Peyer's patch (tissue), 4 donors: ENCODE measurements at places on chromosomes 4 and X. TPM values are rescaled to one million over a fixed set of nuclear protein-coding genes. Genes with fewer than 3 reads are reported as not detected.

MAGEB1 gene
- total RNA-seq = not detected

GRCh38 chr4:53014881-53015280 lies 152.8 kb downstream of the RASL11B start:
- no peak for DNase-seq

PHOX2B gene
- total RNA-seq = not detected

GRCh38 chr4:41216294-41217019 lies 2.1 kb upstream of the APBB2 start:
- peak; percentile 85 for DNase-seq

DNA sequence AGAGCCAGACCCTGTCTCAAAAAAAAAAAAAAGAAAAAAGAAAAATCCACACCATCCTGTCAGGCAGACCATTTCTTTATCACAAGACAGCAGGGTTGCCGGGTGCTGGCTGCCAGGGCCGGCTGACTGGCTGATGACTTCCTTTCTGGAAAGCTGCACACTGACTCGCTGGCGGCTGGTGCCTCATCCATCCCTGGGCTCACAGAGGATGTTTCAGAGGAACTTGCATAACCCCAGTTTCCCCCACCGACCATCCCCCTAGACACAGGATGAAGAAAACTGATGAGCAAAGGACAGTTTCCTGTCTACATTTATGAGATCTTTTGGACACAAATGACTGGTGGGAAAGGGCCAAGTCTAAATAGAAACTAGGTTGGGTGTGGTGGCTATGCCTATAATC lies 14.1 kb downstream of the HPSE start:
- no peak for DNase-seq

BCOR gene
- 26.1 TPM for total RNA-seq

- no peak for DNase-seq
These were observed 567.6 kb upstream of the SLIT2 start for GRCh38 chr4:19684084-19684483.

DNA sequence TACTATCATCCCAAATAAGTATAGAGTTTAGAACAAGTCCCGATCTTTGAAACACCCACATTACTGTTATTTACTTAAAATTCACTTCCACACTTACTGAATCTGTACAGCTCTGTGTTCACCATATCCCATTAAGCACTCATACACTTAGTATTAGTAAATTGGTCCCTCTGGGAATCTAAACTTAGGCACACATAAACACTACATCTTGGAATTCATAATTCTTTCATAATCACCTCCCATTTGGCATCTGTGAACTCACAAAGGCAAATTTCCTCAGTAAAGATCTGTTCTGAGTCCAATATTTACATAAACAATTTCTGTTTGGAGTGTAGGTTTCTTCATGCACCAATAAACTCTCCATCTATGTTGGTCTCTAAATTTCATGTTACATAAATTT lies 52.6 kb upstream of the PPARGC1A start:
- no peak for DNase-seq

PDGFRA gene
- total RNA-seq = 51.7 TPM

DNA sequence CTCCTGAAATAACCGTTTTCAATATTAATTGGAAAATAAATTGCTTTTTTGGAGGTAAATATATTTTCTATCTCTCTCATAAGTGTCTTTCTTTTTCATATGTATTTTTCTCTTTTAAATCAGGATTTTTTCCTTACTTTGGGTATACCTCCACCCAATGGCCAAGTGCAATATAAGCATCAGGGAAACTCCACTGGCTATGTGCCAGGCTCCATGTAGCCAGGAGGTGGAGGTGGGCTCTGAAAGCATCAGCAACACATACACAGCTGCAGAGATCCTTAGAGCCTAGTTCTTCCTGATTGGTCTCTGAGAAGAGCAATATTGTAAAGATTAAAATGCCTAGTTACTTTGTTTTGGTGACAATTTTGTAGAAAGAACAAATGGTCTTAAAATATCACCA lies 3.4 kb downstream of the GABRA2 start:
- DNase-seq = no peak

BTC gene
- total RNA-seq = 3.8 TPM

GRCh38 chr4:107838861-107839565 lies 14.3 kb downstream of the SGMS2 start:
- DNase-seq = no peak

GRCh38 chrX:101203761-101204351 lies 15.7 kb upstream of the DRP2 start:
- DNase-seq = no peak

- DNase-seq = no peak
These were observed 9.5 kb downstream of the HHIP start for GRCh38 chr4:144655491-144655890.

CYSLTR1 gene
- 0.57 TPM for total RNA-seq

GRCh38 chrX:13232484-13232883 lies 87.4 kb downstream of the ATXN3L start:
- DNase-seq = no peak

GRCh38 chr4:37902738-37903693 lies 12.1 kb downstream of the TBC1D1 start:
- no peak for DNase-seq

DNA sequence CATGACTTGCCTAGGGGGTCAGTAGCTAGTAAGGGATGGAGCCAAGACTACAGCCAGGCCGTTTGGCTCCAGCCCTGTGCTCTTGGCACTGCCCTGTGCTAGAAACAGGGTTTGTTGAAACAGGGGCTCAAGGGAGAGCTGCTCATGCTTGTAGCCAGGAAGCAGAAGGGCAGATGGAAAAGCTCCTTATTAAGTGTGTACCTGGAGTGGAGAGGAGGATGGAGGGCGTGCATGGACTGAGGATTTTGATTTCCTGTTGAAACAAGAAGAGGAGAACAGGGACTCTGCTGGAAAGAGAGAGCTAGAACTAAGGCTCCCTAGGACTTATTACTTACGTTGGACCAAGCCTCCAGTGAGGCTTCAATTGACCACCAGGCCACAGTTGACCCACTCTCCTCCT lies 363.0 kb downstream of the MID1IP1 start:
- DNase-seq = no peak

NIPAL1 gene
- total RNA-seq = 26.3 TPM

- DNase-seq = no peak
These were observed 18.5 kb downstream of the DCAF8L2 start for GRCh38 chrX:27608671-27609070.

NDNF gene
- 2.9 TPM for total RNA-seq

- no peak for DNase-seq
These were observed 20.5 kb downstream of the MGST2 start for GRCh38 chr4:139686130-139686529.

GRCh38 chrX:11103751-11104150 lies 7.4 kb upstream of the HCCS start:
- DNase-seq = no peak

DNA sequence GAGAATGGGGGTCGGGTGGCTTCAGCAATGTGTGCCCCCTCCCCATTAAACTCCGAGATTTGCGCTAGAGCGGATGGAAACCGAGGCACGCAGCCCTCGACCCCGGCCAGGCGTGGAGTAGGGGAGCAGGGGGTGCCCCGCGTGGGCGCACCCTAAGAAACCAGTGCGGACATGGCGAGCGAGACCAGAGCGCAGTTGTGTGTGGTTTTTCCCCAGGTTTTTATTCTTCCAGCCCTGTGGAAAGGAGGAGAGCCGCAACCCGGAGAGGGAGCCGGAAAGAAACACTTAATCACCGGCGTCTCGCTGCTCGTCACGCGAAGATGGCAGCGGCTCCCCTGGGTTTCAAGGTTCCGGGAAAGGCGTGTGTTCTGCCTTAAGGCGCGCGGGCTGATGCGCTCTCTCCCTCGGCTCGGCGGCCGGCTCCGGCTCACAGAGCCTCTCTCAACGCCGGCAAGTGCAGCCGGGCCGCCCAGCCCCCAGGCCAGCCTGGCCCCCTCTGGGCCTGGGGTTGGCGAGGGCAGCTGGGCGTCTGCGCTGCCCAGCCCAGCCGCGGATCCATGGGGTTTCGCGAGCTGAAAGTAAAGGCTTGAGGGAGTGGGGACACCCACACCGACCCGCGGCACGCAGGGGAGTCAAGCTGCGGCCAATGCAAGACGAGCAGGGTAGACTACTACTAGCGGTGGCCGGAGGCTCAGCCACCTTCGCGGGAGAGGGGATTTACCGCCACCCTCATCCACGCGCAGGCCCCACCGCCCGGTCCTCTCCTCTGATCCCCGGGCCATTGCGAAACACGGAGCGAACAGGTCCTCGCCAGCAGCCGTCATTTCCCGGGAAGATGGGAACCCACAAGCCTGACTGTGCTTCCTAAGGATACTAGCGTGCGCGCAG lies 74.0 kb upstream of the BCOR start:
- no peak for DNase-seq

CCDC110 gene
- total RNA-seq = 0.88 TPM

- no peak for DNase-seq
These were observed 69.0 kb downstream of the KLHL13 start for GRCh38 chrX:118047446-118048186.

- DNase-seq = no peak
These were observed 686 bp downstream of the MTHFD2L start for GRCh38 chr4:74158466-74159142.

DNA sequence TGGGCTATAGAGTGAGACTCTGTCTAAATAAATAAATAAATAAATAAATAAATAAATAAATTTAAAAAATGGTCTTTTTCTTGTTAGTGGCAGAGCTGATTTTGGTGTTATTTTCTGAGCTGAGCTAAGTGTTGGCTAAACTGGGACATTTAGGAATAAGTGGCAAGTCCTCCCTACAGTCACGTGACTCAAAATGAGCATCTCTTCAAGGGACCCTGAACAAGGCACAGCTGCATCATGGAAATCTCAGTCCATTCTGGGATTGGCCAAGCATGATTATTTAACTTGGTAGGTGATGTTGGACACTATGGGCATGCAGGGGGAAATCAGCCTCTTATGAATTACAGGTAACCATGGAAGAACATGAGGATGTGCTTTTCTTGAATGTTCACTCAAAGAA lies 42.0 kb downstream of the HAND2 start:
- no peak for DNase-seq

PNMA6F gene
- total RNA-seq = not detected

DNA sequence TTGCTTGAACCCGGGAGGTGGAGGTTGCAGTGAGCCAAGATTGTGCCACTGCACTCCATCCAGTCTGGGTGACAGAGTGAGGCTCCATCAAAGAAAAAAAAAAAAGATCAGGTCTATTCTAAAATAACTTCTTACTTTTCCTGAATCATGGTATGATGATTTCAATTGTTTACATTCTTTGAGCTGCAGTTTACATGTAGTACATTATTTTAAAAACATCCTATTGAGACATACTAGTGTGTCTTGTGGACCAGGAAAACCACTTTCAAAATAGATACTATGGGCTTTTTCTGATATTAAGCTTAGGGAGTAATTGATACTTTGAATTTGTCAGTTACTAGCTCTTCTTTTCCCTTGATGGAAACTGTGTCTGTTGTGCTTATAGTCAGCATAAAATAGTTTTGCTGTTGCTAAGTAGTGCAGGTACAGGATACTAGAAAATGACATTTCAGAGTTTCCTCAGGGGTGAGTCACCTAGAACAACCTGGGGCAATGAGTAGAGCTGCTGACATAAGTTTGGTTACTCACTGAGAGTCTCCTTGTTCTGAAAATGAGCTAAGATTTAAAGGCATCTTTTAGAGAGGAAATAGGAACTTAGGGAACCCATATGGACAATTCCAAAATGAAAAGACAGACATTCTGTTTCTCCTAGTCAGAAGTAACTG lies 53.2 kb upstream of the C4orf54 start:
- no peak for DNase-seq

DNA sequence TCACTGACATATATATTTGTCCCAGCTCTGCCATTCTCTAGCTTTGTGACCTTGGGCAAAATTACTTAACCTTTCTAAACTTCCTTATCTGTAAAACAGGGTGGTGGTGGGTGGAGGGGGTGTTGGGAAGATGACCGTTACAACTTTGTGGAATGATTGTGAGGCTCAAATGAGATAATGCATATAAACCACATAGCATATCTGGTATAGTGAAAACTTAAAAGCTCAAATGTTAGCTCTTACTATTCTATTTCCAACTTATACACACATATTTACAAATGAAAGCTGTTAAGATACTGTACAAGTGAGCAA lies 52.9 kb upstream of the HPRT1 start:
- DNase-seq = no peak

- DNase-seq = no peak
These were observed 375.3 kb downstream of the IDS start for GRCh38 chrX:149129767-149130166.

IDUA gene
- total RNA-seq = 56.0 TPM

ARAP2 gene
- total RNA-seq = 76.0 TPM

DNA sequence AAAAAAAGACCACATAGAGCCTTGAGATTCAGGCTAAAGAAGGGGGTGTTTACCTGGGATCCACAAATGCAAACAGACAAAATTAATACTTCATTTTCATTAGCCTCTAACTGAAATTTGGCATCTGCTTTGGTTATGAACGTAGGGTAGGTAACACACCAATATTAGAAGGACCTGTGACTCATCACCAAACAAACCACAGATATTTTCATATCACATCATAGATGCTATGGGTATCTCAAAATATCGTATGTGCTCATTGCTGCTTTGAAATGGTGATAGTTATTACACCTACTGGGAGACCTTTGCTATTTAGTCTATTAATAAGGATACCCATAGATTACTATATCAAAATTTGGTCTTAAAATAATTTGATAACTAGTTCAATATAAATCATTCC lies 180.6 kb upstream of the MAP3K15 start:
- DNase-seq = no peak

DNA sequence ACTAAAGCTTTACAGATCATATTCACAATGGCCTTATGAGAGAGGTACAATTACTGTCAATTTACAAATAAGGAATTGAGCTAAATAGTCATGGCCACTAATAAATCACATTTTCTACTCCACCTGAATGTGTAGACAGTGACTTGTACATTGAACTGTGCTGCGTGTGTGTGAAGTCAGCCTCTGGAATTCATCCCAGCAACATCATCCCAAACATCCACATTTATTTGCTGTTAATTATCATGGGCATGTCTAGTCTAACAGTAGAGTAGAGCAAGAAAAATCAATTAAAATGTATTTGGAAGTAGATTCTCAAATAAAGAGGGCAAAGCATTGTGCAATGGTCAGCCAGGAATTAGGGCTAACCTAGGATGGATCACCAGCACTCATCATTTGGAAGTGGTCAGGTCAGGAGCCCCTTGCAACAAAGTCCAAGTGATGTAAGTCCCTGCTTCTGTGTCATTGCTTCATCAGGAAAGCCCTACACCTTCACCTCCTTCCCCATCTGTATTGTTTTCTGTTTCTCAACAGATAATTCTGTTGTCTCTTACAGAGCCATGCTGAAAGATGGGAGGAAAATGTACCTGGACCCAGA lies 4.8 kb upstream of the PF4V1 start:
- no peak for DNase-seq

NKX6-1 gene
- not detected for total RNA-seq

GRCh38 chr4:138255917-138256597 lies 13.9 kb upstream of the SLC7A11 start:
- DNase-seq = no peak

TNIP3 gene
- not detected for total RNA-seq

DNA sequence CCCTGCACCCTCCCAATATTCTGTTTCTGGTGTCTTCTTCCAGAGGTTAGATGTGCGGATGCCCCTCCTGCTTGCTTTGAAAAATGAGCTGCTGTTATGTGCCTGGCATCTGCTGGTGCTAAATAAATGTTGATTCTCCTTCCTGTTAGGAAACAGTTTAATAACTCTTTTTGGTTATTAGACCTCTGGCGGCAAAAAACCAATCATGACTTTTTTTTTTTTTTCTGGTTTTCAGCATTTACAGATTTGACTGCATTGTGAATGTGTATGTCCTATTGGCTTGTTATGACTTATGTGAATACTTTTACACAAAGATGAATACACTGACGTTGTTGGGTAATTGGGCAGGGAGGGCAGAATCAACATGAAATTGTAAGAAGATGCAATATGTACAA lies 13.6 kb upstream of the TMEM156 start:
- no peak for DNase-seq

GRCh38 chr4:82681754-82682153 lies 116.8 kb downstream of the SCD5 start:
- DNase-seq = no peak
